ENCODE measurements at places on chromosomes 7 and 10. TPM values are rescaled to one million over a fixed set of nuclear protein-coding genes. Genes with fewer than 3 reads are reported as not detected.
A peak's percentile ranks its signal among the peaks of the same experiment; 100 is the strongest.

GRCh38 chr10:121438333-121438732, 159.9 kb downstream of the FGFR2 start:
- no peak for DNase-seq

Gene MKI67
- 0.42 TPM for total RNA-seq

GRCh38 chr7:17654940-17655339, 285.4 kb downstream of the SNX13 start:
- DNase-seq: no peak

Gene FOXP2
- 5.3 TPM for total RNA-seq

GRCh38 chr10:23543691-23544380, 105.0 kb downstream of the OTUD1 start:
- DNase-seq: no peak

- DNase-seq: no peak
These were observed 68.9 kb downstream of the MYOF start for GRCh38 chr10:93413252-93413689.

DNA sequence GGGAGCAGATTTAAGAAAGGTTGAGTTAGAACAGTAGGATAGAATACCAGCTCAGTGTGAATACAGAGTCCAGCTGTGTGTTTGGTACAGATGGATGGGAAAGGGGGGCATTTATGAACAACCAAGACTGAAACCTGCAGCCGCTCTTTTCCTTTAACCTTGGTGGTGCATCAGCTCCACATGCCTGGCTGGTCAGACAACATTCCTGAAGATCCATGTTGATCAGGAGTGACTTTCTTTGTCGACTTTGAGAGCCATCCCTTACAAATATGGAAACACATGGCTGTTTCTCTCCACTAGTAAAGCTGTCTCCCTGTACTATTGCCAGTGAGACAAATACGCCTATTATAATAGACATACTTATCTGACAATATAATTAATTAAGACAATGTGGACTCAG, 476.5 kb upstream of the IGFBP3 start:
- no peak for DNase-seq

GRCh38 chr10:21764466-21765189, 230.6 kb downstream of the MLLT10 start:
- DNase-seq: no peak

- no peak for DNase-seq
These were observed 49.8 kb downstream of the CUX1 start for GRCh38 chr7:101867265-101867664.

- no peak for DNase-seq
These were observed 83.6 kb downstream of the KMT2E start for GRCh38 chr7:105097619-105098018.

GRCh38 chr10:127987467-127988380, 80.8 kb downstream of the PTPRE start:
- DNase-seq: no peak

DNA sequence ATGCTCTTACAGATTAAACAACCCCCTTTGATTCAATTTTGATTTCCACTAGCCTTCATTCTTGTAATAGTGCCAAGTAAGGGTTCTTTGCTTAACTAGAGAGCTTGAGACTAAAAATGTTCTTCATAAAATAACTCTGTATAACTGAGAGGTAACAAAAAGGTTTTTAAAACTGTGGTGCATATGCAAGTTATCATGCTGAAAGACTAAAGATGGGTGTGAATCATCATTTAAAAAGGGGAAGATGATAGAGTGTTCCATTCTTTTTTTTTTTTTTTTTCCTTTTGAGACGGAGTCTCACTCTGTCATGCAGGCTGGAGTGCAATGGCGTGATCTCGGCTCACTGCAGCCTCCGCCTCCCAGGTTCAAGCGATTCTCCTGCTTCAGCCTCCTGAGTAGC, 11.1 kb downstream of the MDFIC start:
- no peak for DNase-seq

Gene NAT16
- total RNA-seq: not detected

Gene AUTS2
- 27.4 TPM for total RNA-seq

- DNase-seq: no peak
These were observed 74.4 kb upstream of the RSU1 start for GRCh38 chr10:16891375-16892313.

- no peak for DNase-seq
These were observed 76.3 kb upstream of the CUX1 start for GRCh38 chr7:101740981-101741725.

DNA sequence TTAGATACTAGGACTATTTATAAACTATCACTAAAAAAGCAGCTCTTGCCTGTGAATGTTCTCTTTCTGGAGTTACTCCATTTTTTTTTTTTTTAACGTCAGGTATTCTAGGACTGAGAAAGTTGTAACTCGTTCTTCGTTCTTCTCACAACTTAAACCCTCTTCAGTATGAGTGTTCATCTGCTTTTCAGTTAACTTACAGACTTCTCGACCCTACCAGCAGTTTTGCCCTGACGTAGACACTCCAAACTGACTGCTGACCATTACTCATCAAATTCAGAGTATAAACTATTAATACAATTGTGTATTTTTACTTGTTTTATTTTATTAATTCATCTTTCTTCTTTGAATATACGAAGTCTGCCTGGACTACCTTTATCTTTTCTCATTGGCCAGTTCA, 353.1 kb downstream of the GPR37 start:
- DNase-seq: no peak

DNA sequence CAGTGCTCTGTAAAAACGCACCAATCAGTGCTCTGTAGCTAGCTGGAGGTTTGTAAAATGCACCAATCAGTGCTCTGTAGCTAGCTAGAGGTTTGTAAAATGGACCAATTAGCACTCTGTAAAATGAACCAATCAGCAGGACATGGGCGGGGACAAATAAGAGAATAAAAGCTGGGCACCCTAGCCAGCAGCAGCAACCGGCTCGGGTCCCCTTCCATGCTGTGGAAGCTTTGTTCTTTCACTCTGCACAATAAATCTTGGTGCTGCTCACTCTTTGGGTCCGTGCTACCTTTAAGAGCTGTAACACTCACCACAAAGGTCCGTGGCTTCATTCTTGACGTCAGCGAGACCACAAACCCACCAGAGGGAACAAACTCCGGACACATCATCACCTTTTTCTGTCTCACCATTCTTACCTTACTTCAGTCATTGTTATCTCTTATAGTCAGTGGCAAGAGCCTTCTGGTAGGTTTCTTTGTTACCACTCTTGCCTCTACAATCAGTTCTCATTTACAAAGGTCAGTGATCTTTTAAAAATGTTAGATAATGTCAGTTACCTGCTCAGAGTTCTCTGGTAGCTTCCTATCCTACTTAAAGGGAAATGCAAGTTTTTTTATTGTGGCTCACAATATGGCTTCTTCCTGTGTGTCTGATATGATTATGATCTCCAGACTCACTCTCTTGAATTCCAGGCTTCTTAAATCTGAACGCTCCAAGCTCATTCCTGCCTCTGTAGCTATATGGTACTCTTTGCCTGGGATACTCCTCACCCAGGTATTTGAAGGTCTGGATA, 4.5 kb downstream of the STAM start:
- DNase-seq: no peak

Gene FAM107B
- 111 TPM for total RNA-seq

Gene TMEM225B
- 0.31 TPM for total RNA-seq

Gene MLLT10
- 16.5 TPM for total RNA-seq

DNA sequence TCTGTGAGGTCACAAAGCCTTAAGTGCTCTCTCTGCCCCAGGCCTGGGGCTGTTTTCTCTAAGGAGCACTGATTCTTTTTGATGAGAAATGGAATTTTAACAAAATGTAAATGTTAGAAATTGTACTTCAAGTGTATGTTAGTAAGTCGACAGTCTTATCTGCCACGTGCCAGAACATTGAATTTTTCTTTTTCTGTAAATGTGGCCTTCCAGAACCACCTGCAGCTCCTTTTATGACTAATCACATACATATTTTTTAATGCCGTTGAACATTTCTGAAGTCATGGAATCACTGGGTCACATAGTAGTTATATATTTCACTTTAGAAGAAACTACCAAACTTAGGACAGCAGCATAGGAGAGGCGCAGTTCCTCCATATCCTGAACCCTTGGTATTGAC, 38.0 kb downstream of the UBE3C start:
- no peak for DNase-seq

- peak; percentile 44 for DNase-seq
These were observed 766 bp upstream of the ZMYND11 start for GRCh38 chr10:134247-135131.

- DNase-seq: no peak
These were observed 138.3 kb downstream of the JCAD start for GRCh38 chr10:29921071-29921446.

DNA sequence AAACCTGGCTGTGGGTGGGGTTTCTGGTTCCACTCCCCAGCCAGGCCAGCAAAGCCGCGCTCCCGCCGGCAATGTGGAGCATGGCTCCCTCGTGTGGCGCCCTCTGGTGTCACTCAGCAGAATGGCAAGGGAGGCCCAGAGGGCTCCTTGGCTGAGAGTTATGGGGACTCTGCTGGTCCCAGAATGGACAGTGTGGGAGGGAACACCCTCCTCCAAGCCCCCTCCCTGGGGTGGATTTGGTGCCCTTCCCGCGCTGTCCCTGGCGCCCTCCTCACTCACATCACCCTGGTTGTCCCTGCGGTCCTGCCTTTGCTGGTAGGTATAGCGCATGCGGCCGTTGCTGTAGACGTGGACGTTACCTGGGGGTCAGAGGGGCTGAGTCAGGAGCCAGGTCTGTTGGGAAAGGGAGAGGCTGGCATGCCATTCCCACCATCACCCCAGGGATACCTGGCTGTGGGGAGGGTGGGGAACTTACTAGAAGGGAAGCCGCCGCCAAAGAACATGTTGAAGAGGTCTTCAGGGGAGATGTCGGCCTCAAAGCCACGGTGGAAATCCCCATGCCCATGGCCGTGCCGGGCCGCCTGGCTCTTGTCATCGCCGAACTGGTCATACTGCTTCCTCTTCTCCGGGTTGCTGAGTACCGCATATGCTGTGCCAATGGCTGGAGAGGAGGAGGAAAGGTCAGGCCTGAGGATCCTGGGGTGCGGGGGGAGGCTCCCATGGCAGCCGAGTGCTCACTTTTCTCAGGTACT, 14.0 kb downstream of the DNAJB12 start:
- DNase-seq: peak; percentile 78

Gene NFE2L3
- 0.46 TPM for total RNA-seq
